ENCODE measurements at places on chromosomes 6 and 20. TPM values are rescaled to one million over a fixed set of nuclear protein-coding genes. Genes with fewer than 3 reads are reported as not detected.

FAXC gene
- total RNA-seq: not detected

- no peak for DNase-seq
Measured at GRCh38 chr6:8084586-8084985, 17.8 kb downstream of the EEF1E1 start.

DEFB124 gene
- total RNA-seq: 1.7 TPM

ZSCAN31 gene
- 5.8 TPM for total RNA-seq

- DNase-seq: no peak
Measured at GRCh38 chr6:110055387-110055735, 77.2 kb downstream of the GPR6 start.

GRCh38 chr6:94668876-94669275, 908.5 kb upstream of the MANEA start:
- DNase-seq: no peak

DNA sequence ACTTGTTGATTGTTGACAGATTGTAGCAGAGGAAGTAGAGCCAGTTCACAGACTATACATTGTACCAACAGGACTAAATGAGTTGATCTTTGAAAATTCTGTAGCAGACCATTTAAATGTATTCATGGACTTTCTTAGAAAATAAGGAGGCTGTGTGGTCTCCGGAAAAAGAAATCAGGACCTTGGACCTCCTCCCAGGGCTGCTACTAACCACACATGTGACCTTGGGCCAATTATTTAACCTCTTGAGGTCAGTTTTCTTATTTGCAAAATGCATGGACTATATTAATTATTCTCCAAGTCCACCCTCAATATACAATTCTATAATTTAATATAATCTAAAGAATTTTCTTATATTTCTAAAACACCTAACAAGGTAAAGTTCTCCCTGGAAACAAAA, 492.0 kb upstream of the JAG1 start:
- DNase-seq: no peak

DNA sequence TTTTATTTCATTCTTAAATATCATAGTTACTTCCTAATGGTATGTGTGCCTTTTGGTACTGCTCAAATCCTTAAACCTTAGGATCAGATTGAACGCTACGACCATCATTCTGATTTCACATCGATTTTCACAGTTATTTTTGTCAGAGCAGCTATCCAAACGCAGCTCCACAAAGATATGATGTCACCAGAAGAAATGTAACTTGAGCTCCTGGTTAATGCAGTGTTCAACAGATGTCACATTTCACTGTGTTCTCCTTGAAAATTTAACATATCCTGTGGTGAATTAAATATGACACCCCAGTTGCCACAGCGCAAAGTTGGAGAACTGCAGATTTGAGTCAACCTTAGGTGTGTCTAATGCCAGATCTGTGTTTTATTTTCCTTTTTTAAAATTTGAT, 81.4 kb downstream of the CTNNBL1 start:
- DNase-seq: no peak

DNA sequence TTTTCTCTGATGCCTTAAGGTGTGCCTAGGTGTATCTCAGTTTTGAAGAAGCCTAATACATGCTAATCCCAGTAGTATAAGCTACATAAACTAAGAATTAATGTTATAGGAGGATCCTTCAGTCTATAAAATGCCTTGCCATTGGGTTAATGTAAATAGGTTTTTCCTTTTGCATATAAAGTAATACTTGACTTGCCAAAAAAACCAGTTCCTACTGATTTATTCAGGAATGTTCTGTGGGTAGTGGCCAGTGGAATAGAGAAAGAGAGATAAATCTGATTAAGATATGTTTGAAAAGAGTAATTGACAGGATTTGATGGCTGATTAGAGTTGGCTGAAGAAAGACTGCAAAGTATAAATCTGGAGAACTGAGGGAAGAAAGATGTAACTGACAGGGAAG, 273.4 kb downstream of the ZFAND3 start:
- no peak for DNase-seq

TSBP1 gene
- total RNA-seq: not detected

Data from mesenteric fat pad (tissue), 1 donor.